CD8-positive, alpha-beta T cell (primary cell): ENCODE measurements at places on chromosomes 6 and 20.

DNA sequence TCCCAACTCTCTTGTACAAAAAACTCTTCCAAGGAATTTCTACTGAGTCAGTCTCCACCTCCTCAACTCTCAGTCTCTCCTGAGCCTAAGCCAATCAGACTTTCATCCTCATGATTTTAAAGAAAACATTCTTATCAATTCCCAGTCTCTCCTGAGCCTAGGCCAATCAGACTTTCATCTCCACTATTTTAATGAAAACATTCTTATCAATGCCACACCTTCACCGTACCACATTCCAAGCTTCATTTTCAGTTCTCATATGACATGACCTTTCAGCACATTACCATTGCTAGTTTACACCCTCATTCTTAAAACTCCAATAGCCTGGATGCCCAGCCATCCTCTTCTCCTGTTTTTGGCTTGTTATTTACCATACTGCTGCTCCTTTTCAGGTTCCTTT lies 42.5 kb downstream of the SYNE1 start:
- no peak for DNase-seq

DNA sequence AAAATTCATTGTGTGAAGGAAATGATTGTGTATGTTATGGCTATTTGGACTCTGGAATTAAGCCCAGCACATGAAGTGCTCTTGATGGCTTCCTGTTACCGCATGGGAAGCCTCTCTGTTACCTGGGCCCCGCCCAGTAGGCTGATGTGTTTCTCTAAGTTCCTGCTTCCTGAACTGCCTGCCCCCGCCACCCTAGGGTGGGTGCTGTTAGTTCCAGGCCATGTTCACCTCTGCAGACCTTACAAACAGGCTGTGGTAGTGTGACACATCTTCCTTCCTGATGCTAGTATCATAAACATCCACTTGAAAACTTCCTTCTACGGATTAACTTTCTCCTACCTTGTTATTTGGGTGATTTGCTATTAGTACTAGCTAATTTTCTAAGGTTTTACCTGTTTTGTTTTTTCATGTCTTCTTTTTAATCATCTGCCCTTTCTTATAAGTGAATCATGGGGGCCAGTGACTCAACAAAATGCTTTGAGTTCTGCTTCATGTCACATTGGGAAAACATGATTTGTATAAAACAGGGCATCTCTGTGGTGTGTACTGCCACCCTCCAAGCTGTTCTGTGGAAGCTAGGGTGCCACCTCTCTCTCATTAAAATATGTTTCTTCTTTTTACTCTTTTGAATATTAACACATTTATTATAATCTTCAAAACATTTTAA lies 40.6 kb downstream of the SH3BGRL2 start:
- DNase-seq: no peak

GRCh38 chr6:29424168-29424567 lies 9.4 kb downstream of the OR12D1 start:
- no peak for DNase-seq

DNA sequence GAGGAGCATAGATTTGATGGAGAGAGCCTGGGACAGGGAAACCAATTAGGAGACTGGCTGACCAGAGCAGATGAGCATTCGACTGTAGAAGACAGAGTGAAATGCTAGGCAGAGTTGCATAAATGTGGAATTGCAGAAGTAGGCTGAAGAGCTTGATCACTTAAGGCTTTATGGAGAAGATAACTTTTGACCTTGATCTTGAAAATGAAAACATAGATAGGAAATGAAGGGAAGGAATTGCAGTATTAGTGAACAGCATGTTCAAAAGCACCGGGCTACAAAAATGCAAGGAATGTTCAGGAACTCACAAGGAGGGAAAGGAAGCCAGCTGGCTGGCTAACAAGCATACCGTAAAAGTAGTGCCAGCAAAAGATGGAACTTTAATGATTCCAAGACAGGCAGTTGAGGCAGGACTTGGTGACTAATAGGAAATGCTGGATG lies 20.5 kb upstream of the LTV1 start:
- DNase-seq: no peak

GRCh38 chr6:17894191-17894590 lies 93.2 kb downstream of the KIF13A start:
- no peak for DNase-seq

DNA sequence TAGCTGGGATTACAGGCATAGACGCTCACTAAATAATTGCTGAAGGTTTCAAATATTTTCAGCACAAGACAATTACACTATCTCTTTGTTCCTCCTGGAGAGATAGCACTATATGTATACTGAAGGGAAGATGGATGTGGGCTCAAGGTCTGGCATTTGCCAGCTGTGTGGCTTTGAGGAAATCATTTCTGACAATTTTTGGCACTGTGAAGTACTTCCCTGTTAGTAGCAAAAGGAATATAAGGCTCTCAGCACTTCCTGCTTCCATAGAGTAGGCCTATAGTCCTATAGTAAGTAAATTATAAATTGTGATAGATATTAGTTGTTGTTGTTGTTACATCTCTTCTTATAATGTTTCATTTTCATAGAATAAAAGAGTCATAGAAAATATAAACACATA lies 271.1 kb downstream of the SAMD5 start:
- no peak for DNase-seq

- no peak for DNase-seq
These were observed 14.8 kb downstream of the ITPA start for GRCh38 chr20:3223994-3224680.
